ENCODE measurements at places on chromosomes 7 and 10.

DNA sequence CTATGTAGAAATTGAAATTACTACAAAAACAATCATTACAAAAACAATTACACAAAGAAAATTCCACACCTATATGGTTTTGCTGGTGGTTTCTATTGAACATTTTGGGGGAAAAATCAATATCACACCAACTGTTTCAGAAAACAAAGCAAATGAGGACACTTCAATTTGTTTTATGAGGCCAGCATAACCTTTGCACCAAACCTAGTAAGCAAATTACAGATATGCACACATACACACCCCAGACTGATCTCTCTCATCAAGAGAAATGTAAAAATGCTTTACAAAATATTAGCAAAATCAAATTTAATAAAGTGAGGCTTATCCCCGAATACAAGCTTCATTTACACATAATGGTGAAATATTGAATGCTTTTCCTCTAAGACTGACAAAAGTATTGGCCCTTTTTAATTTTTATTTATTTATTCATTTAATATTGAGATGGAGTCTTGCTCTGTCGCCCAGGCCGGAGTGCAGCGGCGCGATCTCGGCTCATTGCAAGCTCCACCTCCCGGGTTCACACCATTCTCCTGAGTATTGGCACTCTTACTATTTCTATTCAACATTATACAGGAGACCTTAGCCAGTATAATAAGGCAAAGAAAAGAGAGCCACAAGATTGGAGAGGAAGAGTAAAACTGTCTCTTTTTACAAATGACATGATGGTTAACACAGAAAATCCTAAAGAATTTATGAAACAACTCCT, 13.6 kb upstream of the ANK3 start:
- no peak for DNase-seq

- DNase-seq = no peak
These were observed 35.3 kb upstream of the SEPHS1 start for GRCh38 chr10:13383399-13383761.

DNA sequence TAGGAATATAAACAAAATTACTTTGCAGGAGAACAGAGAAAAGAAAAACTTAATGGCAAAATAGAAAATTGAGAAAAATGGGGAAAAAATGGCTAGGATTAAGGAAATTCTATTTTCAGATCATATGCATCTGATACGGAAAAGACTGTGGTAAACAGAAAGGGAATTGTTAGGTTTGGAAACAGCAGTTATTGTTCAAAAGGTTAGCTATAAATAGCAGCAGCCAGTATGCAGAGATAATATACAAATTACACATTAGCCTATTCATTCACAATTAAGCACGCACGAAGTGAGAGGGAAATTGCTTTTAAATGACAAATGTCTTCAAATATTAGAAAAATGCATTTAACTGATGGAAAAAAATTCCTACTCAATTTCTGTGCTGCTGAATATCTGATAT, 224.1 kb upstream of the FAM3C start:
- no peak for DNase-seq

GRCh38 chr10:120457431-120458172, 575 bp downstream of the PLPP4 start:
- no peak for DNase-seq

DNA sequence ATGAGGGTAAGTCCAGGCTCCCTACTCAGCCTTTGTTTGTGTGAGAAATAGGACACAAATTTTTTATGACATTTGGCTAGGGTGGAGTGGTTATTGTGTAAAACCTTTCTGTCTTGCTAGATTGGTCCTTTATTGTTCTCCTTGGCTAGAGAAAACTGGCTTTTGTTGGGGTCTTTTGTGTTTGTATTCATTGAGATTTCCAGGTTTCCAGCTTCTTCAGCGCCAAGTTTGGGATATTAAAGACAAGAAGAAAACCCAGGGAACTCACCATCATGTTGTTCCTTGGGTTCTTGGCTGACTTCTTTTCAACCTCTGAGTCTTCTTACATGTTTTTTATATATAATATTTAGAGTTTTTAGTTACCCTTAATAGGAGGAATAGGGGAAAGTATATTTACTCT, 310.0 kb downstream of the HPSE2 start:
- DNase-seq = no peak

- DNase-seq = no peak
These were observed 153.3 kb downstream of the UBE2H start for GRCh38 chr7:129799350-129799955.

DNA sequence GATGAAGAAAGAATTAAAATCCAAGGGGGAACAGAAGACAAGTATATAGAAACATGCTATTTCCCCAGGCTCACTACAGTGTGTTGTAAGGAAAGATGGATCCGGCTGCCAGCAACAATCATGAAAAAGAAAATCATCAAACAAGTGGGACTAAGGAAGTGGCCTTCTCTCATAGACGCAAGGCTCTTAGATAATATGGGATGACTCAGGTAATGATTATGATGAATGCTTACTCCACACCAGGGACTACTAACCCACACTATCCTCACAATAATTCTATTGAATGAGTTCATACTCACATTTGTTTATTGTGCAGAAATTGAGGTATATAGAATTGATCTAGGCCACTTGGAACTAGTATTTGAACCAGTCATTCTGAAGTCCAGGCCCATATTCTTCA, 111.2 kb upstream of the BET1 start:
- no peak for DNase-seq

GRCh38 chr10:71684356-71685173, 35.0 kb downstream of the C10orf105 start:
- DNase-seq = no peak

GRCh38 chr7:43531700-43532099, 51.2 kb upstream of the STK17A start:
- peak; percentile 39 for DNase-seq

DNA sequence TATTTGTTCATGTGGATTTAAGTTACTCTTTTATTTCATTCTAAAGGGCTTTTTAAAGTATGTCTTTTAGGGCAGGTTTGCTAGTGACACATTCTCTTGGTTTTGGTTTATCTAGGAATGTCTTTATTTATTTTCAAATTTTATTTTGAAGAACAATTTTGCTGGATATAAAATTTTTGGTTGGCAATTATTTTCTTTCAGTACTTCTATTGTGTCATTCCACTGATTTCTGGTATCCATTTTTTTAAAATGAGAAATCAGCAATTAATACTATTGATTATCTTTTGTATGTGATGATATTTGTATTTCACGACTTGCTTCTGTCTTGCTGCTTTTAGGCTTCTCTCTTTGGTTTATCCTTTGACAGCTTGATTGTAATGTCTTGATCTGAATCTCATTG, 756.3 kb downstream of the INHBA start:
- no peak for DNase-seq

DNA sequence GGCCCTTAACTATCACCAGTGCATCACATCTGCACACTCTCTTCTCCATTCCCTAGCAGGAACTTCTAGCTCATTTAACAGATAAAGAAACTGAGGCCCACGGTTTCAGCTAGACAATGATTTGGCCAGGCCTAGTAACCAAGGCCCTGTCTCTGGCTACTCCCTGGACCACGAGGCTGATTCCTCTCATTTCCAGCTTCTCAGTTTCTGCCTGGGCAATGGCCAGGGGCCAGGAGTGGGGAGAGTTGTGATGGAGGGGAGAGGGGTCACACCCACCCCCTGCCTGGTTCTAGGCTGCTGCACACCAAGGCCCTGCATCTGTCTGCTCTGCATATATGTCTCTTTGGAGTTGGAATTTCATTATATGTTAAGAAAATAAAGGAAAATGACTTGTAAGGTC, 13.5 kb downstream of the AQP1 start:
- no peak for DNase-seq

GRCh38 chr7:80905334-80905733, 13.5 kb downstream of the SEMA3C start:
- no peak for DNase-seq

Data from tongue (tissue), 3 donors.